ENCODE measurements at places on chromosomes 11 and 22. TPM values are rescaled to one million over a fixed set of nuclear protein-coding genes. Genes with fewer than 3 reads are reported as not detected.

GRCh38 chr22:28102151-28102812, 183.2 kb upstream of the PITPNB start:
- DNase-seq: no peak

DNA sequence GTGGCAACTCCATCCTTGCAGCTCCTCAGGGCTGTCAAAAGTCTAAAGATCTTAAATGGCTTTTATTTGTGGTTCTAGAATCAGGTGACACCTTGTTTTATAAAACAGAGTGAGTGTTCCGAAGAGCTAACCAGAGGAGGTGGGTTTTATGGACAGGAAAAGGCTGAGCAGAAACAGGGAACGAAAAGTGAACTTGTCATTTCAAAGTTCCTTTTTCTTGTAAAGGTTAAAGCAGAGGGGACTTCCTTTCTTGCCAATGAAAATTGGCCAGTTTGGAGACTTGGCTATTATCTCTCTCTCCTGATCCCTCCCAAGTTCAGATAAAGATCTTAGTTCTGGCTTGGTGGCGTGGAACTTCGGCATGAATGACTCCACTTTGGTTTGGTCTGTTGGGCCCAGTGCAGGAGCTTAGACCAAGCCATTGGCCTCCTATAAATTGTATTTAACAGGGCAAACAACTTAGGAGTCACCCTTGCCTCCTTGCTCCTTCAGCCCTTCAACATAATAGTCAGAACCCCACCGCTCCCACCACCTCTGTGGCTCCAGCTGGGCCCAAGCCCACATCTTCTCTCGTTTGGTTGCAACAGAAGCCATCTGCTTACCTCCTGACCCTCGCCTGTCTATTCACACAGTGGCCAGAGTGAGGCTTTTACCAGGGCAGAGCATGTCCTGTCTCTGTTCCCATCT, 102.4 kb upstream of the THY1 start:
- no peak for DNase-seq

GRCh38 chr11:30741039-30741550, 154.9 kb upstream of the MPPED2 start:
- no peak for DNase-seq

GRCh38 chr11:86589204-86589603, 83.2 kb downstream of the ME3 start:
- DNase-seq: no peak

The GRAMD1B gene
- 10.8 TPM for polyA plus RNA-seq
